Lower lobe of right lung (tissue), 2 donors: ENCODE measurements at places on chromosomes 5 and 9.
A peak's percentile ranks its signal among the peaks of the same experiment; 100 is the strongest.

DNA sequence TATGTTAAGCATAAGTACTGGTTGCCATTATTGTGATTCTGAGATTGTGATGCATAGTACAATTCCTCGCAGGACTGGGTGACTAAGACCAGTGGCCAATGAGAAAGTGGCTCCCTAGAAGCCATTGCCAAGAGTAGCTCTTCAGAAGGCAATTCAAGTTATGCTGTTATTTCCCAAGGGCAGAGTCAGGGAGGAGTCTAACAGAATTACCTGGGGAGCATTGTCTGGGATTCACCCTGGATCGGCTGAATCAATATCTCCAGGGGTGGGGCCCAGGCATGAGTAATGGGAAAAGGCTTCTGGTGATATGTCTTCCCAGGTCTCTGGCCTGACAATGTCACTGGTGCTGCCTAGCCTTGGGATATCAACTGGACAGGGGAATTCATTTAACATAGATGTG, 10.9 kb upstream of the ARHGEF28 start:
- DNase-seq, result no peak

DNA sequence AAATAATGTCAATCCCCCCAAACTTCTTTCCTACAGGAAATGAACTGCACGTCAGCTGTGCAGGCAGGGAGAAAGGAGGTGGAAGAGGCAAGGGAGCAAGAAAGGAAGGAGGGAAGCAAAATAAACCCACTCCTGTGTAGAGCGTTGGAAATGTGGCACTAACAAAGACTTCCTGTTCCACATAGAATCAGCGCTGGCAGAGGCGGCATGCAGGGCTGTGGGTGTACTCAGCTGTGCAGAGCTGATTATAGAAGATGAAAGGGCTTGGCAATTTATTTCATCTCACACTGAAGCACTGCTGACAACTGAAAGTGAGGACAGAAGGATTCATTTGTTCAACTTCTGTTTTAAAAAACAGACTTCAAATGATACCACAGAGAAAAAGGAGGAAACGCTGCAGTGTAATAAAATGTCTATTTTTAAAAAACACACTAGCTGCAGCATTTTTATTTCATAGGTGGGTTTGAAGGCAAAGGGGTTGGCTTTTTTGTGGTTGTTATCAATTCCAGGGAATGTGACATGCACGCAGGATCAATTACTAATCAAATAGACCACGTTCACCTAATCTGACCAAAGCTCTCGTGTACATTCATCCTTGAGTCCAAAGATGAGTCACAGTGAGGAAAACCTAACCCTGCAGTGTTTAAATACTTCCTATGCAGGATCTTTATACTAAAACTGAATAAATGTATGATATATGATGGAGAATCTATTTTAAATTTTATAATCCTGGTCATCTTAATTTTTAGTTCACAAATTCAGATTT, 583.5 kb downstream of the ZNF608 start:
- no peak for DNase-seq

DNA sequence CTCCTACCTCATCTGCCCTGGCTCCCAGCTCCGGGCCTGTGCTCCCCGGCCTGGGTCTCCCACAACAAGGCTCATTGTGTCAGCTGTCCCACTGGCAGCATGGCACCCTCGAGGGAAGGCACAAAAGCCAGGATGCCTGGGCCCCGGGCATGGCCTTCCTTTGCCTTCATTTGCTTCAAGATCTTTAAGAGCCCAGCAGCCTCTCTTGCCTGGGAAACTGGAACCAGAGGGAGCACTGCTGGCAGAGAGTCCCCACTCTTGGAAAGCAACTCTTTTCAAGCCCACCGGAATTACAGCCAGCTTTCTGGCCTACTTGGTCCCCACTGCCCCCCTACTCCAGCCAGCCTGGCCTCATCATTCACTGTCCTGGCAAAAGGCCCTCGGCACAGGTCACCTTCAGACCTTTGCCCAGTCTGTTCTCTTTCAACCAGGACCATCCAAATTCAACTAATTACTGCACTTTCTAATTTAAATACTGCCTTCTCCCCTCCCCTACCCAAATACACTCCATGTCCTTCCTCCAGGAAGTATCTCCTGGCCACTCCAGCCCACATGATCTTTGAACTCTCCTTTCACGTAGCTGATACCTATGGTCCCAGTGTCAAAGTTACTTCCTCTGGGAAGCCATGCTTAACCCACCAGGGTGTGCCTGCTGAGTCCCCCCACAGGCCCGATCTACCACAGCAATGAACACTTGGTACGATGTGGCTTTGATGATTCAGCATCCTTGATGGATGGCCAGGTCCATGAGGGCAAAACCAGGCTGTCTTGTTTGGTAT, 8.9 kb downstream of the ZER1 start:
- DNase-seq, result no peak

GRCh38 chr9:12652973-12653372, 40.2 kb upstream of the TYRP1 start:
- DNase-seq, result no peak

GRCh38 chr9:125681086-125681622, 25.9 kb downstream of the MAPKAP1 start:
- DNase-seq, result no peak

GRCh38 chr5:165673499-165673898, 2168.1 kb downstream of the MAT2B start:
- DNase-seq, result no peak

DNA sequence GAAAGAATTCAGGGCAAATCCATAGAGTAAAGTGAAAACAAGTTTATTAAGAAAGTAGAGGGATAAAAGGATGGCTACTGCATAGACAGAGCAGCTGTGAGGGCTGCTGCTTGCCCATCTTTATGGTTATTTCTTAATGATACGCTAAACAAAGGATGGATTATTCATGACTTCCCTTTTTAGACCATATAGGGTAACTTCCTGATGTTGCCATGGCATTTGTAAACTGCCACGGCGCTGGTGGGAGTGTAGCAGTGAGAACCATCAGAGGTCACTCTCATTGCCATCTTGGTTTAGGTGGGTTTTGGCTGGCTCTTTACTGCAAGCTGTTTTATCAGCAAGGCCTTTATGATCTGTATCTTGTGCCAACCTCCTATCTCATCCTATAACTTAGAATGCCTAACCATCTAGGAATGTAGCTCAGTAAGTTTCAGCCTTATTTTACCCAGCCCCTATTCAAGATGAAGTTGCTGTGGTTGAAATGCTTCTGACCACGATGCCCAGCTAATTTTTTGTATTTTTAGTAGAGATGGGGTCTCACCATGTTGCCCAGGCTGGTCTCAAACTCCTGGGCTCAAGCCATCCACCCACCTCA, 42.1 kb downstream of the RFK start:
- no peak for DNase-seq

- DNase-seq, result peak; percentile 68
Observed at GRCh38 chr9:129609486-129610212, 11.3 kb downstream of the C9orf50 start.

DNA sequence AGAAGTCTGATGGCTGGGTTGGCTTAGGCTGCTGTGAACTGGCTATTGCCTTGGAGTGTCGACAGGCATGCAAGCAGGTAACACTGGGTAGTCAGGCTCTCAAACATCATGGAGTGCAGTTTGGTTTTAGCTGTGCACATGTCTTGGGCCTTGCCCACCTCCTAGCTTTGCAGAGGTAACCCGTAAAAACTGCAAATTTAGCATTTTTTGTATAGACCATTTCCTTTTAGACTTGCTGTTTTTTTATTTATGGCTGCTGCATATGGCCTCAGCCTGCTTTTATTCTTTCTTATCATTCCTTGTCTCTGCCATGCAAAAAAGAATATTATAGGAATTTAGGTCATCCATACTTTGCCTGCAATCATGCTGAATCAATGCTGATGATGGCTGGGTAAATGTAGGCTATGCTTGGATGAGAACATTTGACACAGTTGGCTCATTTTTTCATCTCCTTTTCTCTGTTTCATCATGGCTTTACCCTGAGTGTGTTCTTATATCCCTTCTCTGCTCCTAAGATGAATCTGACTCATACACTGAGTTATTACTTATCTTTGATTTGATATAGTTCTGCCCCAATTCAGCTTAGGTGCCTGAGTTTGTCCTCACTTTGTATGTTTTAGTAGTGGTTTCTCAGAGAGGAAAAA, 27.2 kb downstream of the RECK start:
- no peak for DNase-seq

- DNase-seq, result no peak
Observed at GRCh38 chr5:88785746-88786565, 97.0 kb downstream of the MEF2C start.

DNA sequence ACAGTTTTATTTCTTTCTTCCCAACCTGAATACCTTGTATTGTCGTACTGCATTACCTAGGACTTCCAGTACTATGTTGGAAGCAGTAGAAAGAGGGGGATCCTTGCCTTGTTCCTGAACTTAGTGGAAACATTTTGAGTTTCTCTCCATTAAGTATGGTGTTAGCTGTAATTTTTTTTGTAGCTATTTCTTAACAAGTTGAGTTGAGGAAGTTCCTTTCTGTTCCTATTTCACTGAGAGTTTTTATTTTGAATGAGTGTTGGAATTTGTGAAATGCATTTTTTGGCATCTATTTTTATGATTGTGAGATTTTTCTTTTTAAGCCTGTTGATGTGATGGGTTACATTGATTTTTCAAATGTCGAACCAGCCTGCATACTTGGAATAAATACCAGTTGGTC, 49.0 kb downstream of the FSD1L start:
- no peak for DNase-seq

DNA sequence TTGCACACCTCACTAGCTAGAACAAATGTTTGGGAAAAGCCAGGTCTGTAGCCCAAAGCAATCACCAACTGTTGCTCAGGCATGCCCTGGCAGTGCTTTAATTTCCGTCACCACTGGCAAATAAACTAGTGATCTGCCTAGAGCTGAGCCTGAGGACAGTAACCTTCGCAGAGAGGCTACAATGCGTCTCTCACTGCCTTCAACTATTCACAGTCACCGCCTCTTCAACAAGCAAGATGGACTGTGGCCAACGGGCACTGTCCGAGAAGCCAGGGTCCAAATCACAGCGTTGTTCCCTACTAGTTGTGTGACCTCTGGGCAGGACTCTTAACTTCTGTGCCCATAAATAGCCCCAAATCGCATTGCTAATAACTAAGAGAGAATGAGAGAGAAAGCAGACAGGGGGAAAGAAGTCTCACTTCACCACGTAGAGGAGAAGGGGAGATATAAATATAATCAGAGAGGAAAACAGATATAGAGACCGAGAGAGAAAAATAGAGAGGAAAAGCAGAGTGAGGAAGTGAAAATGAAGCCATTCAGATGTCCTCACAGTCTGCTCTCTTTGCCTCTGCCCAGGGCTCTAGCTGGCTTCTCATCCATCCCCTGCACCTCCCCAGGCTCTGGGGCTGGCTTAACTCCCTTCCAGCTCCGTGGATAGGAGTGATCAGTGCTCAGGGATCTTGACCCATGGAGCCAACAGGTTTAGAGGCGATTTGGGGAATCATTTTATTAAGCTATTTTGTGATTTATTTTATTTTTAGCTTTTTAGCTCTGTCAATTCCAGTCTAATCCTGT, 157.9 kb downstream of the ZDHHC21 start:
- DNase-seq, result no peak

DNA sequence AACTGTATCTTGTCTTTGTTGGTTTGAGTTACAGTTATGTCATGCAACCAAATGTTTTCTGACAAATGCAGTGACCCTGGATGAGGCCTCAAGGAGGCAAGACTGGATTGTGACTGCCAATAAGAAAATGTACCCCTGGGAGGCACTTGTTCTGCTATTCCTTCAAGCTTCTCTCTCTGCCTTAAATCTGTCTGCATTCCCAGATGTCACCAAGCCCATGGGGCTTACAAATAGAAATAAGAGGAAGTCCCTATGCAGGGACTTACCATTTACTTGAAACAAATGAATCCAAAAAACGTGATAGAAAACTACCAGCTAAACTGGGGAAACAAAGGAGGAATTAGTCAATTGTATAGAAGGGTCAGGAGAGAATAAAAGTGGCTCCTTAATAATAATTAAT, 8.2 kb upstream of the PARP8 start:
- no peak for DNase-seq

- no peak for DNase-seq
Observed at GRCh38 chr9:103941104-103941503, 153.0 kb upstream of the SMC2 start.

DNA sequence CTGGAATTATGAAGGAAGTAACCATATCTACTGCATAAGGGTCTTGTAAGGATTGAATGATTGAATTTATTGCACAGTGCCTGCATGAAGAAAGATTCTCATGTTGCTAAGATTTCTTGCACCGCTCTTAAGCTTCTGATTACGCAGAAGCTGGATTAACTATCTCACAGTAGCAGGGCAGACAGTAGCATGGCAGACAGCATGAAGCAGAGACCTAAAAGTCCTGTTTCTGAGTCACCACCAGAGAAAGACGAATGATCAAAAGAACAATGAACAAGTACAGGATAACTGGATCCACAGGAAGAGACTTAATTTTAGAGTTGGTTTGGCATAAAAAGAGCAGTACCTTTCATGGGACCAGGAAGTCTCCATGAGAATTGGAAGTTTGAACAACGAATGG, 142.4 kb downstream of the MAPKAP1 start:
- no peak for DNase-seq

- DNase-seq, result no peak
Observed at GRCh38 chr9:7879551-7880245, 80.1 kb upstream of the DMAC1 start.

DNA sequence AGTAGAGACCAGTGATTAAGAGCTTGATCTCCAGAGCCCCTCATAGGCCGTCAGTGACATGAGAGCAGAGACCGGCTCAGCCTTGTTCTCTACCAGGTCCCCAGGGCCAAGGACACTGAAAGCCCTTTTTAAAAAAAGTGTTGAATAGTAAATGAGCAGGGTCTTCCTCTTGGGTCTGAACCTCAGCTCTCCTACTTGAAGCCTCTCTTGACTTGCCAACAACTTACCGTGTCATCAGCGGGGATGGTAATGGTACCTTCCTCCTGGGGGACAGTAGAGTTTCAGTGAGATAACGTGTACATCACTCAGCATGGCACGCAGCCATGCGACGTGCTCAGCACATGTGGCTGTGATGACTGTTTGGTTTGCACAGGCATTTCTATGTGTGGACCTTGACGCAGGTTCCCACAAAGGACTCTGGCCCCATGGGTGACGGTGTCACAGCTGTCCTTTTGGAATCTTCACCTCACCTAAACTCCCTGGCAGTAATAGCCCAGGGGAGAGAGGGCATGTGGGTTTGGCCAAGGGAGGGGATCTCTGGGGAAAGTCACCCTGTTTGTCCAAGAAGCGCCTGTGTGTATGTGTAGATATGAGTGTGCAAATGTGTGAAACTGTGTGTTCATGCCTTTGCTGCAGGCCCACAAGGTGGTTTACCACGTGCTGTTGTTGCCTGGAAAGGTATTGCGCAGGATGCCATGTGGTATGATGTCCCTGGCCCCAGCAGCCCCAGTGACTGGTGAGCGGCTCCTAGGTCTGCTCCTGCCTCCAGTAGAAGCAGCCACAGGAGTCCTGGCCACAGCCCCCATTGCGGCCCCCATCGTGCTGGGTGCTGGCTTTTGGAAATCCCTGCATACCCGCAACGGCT, 18.7 kb downstream of the ERGIC1 start:
- DNase-seq, result no peak
